ENCODE measurements at places on chromosomes 12 and 14.

GRCh38 chr14:94752591-94753436, 17.1 kb downstream of the GSC start:
- no peak for DNase-seq

GRCh38 chr12:132542661-132543060, 52.7 kb downstream of the FBRSL1 start:
- DNase-seq: no peak

DNA sequence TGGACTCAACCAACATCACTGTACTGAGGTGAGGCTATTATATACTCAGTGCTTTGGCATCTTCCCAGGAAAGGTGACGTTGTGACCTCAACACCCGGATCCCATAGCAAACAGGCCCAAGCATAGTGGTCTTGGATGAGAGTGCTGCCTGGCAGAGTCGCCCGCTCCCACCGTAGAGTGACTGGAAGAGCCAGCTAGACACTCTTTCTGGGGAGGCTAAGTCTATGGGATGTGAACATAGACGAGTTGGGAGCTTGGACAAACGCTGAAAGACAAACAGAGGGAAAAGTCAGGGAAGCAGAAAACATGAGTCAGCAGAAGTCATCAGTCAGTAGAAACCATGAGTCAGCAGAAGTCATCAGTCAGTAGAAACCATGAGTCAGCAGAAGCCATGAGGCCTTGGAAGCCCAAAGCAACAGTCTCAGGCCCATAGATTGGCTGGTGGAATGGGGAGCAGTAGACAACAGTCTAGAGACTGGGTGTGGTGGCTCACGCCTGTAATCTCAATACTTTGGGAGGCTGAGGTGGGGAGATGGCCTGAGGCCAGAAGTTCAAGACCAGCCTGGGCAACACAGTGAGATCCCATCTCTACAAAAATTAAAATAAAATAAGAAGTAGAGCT, 66.4 kb upstream of the MAP1LC3B2 start:
- no peak for DNase-seq

- no peak for DNase-seq
Observed at GRCh38 chr14:99892406-99892805, 99.2 kb downstream of the EML1 start.

- peak; percentile 14 for DNase-seq
Observed at GRCh38 chr12:116222358-116222757, 55.1 kb downstream of the MED13L start.

DNA sequence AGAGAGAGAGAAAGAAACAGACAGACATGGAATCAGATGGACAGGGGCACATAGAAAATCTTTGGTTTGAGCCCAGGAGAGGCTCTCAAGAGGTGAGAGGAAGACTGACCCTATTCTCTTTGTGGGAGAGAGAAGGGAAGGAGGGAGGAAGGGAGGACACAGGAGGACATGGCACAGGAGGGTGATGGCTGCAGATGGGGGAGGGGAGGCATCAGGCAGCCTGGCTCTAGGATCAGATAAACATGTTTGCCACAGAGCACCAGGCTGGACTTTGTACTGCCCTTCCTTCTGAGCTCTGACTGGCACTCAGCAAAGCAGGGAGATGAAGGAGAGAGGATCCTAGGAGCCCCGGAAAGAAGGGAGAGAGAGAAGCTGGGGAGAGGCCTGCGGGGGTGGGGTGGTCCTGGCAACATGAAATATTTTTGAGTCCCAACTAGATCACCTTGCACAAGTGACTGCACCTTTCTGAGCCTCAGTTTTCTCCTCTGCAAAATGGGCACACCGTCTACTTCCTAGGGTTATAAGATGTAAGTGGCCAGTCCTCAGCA, 6.1 kb downstream of the HNF1A start:
- DNase-seq: no peak

- no peak for DNase-seq
Observed at GRCh38 chr12:126087692-126088091, 1022.5 kb downstream of the AACS start.

DNA sequence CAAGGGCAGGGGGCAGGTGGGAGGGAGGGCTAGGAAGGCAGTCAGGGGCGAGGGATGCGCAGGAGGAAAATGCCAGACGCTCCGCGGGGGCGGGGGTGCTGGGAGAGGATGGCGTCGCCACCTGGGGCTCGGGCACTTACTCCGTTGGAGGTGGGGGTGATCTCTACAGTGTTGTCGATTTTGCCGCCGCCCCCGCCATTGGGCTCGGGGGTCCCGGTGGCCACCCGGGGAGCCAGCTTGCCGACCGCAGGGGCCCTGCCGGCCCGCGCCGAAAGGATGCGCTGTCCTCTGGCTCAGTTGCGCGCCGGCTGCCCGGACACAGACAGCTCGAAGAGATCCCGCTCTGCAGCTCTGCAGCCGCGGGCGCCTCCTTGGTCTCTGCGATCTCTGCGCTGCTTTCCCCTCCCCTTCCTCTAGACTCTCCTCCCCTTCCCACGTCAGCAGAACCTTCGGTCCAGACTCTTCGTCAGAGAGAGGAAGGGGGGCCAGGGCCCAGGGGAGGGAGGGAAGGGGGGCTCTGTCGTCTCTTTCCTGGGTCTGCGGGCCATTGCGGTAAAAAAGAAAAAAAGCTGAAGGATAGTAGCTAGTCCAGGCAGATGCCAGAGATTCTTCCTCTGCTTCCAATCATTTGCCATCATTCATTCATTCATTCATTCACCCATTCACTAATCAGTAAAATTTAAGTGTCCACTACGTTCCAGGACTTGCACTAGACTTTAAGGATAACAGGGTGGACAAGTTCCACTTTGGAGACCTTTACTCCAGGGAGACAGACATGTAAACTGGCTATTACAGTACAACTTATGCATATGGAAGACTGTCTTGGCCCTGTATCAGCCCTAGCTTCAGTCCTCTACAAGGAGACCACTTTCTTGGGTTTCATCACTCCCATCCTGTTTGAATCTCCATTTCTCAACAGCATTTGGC, at the start of gene SLC22A17:
Gene SLC22A17 (minus strand): TSS at position 382 of the 927 bp plus-strand sequence.
- DNase-seq: peak; percentile 17

GRCh38 chr12:19572920-19573558, 133.7 kb downstream of the AEBP2 start:
- DNase-seq: no peak

DNA sequence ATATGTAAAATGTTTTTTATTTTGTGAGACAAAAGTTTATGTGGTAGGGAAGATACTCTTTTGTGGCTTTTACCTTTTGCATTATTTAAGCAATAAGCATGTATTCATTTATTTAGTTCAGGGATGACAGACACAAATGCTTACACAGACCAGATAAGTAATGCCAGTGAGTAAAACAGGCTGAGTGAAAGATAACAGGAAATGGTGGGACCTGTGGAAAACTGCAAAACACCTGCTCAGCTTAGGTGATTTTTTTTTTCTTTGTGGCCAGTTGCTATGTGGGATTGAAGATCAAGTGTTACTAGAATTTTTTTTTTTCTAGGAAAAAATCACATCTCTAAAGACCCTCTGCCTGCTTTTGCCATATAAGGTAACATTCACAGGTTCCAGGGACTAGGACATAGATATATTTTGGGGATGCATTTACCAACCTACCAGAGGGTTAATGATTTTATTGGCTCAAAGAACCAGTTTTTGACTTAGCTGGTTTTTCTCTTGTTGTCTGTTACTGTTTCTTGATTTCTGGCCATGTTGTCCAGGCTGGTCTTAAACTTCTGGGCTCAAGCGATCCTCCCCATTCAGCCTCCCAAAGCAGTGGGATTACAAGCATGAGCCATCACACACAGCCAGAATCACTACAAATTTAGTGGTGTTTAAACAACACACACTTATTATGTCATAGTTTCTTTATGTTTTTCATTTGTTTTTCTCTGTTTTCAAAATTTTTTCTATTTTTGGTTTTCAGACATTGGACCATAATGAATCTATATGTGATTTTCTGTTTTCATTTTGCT, 9.8 kb downstream of the PSMA6 start:
- DNase-seq: no peak

- DNase-seq: no peak
Observed at GRCh38 chr14:32898876-32899275, 39.8 kb upstream of the NPAS3 start.

DNA sequence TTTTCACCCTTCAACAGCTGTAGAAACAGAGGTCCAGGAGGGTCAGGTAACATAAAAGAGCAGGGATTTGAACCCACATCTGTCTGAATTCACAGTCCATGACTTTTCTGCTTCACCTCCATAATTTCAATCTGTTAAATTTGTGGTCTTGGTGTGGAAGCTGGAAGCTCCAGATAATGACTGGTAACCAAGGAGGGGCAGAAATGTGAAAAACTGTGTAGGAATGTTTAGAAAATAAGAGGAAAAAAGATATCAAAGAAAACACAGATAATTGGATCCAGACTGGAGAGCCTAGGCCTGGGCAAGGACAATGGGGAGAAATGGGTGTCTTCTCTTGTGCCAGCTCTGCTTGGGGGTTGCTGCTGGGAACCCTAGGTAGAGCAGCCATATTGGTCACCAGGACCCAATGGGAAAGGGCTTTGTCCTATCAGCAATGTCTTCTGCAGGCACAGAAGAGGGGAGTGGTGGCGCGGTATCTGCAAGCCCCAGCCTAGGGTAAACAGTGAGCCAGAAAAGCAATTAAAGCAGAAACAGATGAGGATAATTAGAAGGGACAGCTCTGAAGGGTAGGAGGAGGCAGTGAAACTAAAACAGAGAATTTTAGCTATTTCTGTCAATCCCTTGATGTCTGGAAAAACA, 54.3 kb upstream of the CCDC91 start:
- DNase-seq: no peak

DNA sequence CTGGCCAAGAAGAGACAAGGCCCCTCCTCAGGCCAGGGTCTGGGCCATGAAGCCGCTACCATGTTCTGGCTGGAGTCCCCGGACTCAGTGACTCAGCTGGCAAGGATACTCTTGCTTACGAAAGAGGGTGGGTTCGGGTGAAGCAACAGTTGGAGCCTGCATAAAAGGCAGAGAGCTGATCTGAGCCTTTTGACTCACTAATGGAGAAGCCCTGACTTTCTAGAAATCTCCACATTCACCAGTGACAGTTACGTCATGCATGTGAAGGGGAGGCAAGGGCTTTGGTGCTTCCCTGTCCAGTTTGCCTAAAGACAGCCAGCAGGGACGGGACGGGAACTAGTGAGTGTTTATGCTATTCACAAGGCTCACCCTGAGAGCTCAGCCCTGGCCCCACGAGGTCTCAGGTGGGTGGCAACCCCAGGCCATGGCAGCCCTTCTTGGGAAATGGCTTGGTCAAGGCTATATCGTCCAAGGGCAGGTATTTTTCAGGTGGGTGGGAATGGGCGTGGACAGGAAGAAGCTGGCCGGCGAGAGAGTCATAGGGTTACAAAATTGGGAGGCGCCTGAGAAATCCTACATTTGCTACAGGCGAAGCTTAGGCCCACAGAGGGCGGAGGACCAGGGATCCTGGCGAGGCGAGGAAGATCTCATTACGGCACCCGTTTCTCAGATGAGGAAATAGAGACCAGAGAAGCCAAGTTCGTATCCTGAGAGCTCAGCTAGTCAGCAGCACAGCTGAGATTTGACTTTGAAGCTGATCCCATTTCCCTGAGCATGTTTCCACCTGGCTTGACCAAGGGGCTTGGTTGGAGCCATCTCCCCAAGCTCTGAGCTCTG, 314.6 kb downstream of the BCL11B start:
- no peak for DNase-seq

- DNase-seq: no peak
Observed at GRCh38 chr14:61351477-61351876, 30.1 kb downstream of the PRKCH start.

GRCh38 chr12:82745063-82745674, 58.5 kb downstream of the TMTC2 start:
- no peak for DNase-seq

DNA sequence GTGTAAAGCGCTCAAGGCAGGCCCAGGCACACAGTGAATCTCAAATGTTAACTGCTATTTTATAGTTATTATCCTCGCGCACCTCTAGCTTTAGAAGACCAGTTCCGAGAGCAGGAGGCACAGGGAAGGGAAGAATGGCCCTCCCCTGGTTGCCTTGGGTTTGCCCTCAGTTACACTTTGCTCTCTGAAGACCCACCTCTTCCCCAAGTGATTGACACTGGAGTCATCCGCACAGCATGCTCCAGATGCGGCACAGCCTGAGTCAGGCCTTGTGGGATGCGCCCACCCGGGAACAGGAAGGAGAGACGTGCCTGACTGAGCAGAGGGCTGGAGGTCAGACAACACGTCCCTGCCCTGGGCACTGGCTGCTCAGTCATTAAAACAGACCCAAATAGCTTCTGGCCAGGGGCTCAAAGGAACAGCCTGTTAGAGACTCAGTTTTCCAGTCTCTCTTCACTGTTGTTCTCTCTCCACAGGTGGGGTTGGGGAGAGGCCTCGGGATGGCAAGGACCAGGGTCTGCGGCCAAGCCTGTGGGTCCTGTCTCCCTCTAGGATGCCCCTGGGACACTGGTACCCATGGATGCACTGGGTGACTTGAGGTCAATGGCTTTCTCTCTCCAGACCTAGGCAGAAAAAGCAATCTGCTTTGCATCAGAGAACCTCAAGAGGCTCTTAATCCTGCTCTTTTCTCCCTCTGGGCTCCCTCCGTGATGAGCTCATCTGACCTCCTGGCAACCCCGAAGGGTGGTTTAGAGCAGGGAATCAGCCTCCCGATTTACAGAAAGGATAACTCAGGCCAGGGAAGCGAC, 13.6 kb upstream of the MLXIP start:
- DNase-seq: no peak

GRCh38 chr12:32107359-32108267, 966 bp downstream of the BICD1 start:
- DNase-seq: no peak

GRCh38 chr12:57769594-57769993, 2.3 kb downstream of the METTL1 start:
- no peak for DNase-seq

- no peak for DNase-seq
Observed at GRCh38 chr12:132288516-132289215, 40.7 kb downstream of the GALNT9 start.

GRCh38 chr12:105092336-105092735, 8.1 kb upstream of the ALDH1L2 start:
- DNase-seq: no peak

DNA sequence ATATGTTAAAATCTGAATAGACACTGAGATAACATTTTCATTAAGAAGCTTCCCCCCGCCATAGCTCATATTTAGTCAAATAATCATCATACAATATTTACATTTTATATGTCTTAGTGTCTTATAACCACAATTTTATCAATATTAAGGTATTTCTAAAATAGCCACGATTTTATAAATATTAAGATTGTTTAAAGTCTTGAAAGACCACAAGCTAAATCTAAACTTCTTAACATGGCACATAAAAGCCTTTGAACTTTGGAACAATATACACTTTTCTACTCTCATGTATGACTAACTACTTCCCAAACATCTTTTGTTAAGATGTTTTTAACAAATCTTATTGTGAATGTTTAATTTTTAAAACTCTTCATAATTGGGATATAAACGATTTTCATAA, 6.5 kb downstream of the USP44 start:
- DNase-seq: no peak

- no peak for DNase-seq
Observed at GRCh38 chr12:46921764-46922133, 96.0 kb upstream of the SLC38A4 start.

DNA sequence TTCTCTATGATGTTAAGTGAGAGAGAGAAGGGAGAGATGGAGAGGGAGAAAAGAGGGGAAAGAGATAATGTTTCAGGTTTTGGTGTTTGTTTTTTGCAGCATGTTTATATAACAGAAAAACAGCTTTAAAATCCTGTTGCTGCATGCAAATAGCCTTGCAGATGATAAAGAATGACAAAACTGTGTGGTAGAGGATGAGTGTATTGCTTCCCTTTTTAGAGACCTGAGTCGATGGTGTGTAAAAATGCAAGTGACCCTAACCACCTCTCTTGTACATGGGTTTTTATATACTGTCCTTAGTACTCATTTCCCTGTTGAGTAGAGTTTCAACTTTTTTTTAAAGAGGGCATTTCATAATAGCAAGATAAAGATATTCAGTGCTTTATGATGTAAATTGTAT, 249.1 kb downstream of the AKAP6 start:
- no peak for DNase-seq
